Osteoblast (primary cell): ENCODE measurements at places on chromosomes 11 and 22.
A peak's percentile ranks its signal among the peaks of the same experiment; 100 is the strongest.

DNA sequence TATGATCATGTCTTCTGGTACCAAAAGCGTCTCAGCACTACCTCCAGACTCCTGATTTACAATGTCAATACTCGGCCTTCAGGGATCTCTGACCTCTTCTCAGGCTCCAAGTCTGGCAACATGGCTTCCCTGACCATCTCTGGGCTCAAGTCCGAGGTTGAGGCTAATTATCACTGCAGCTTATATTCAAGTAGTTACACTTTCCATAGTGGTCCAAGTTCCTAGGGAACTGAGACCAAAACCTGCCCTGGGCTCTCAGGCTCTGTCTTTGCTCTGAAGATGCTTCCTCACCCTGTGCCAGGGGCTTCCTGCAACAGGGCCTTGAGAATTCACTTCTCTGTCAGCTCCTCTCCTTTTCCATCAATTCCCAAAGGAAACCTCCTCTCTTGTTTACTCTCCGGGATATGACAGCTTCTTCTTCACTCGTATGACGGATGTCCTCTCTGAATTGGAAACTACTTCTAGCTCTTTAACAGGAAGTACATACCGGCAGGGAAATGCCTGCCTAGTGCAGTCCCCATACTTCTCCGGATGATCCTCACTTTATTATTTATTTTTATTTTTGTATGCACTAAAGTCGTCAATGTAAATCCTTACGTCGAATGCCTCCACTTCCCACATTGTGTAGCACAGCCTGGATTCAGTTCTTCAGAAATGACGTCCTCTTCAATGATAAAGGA is 29.6 kb upstream of the PRAME start:
- H3K27ac ChIP-seq = no peak overlapping the region
- H3K4me1 ChIP-seq = no peaks in the 10 kb centered on the region
- DNase-seq = no peak
- H3K27me3 ChIP-seq = peaks cover 12% of the 10 kb centered on the region
- no peak overlapping the region for H3K4me3 ChIP-seq

GRCh38 chr22:30923168-30923900 is 45.2 kb downstream of the MORC2 start:
- H3K4me3 ChIP-seq = no peak overlapping the region
- peaks cover 10% of the 10 kb centered on the region for H3K4me1 ChIP-seq
- H3K27ac ChIP-seq = no peak overlapping the region
- DNase-seq = no peak
- peaks cover 28% of the 10 kb centered on the region for H3K36me3 ChIP-seq
- H3K27me3 ChIP-seq = no peaks in the 10 kb centered on the region

DNA sequence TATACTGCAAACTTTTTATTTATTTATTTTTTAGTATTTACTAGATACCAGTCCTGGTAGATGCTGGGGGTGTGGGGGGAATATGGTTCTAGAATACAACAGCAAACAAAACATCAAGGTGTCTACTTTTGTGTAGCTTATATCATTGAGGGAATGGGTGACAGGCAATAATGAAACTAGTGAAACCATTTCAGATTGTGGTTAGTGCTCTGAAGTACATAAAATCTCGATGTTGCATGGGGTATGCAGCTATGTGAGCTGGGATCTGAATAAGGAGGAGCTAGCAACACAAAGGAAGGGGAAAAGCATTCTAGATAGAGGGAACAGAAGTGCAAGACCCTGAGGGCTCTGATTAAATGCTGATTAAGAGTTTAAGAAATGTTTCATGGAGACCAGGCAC is 103.5 kb downstream of the WT1 start:
- no peaks in the 10 kb centered on the region for H3K36me3 ChIP-seq
- no peak overlapping the region for H3K27ac ChIP-seq
- peaks cover 6% of the 10 kb centered on the region for H3K4me1 ChIP-seq
- H3K27me3 ChIP-seq = peaks cover 9% of the 10 kb centered on the region
- no peak overlapping the region for H3K4me3 ChIP-seq
- DNase-seq = no peak

GRCh38 chr11:19931141-19931770 is 218.6 kb downstream of the NAV2 start:
- peaks cover 54% of the 10 kb centered on the region for H3K4me1 ChIP-seq
- peaks cover 7% of the 10 kb centered on the region for H3K36me3 ChIP-seq
- peak overlapping the region; percentile 54 for H3K4me3 ChIP-seq
- DNase-seq = no peak
- no peaks in the 10 kb centered on the region for H3K27me3 ChIP-seq
- peak overlapping the region; percentile 85 for H3K27ac ChIP-seq

- H3K27ac ChIP-seq = no peak overlapping the region
- no peak overlapping the region for H3K4me3 ChIP-seq
Measured at GRCh38 chr22:20843501-20843900, 15.1 kb downstream of the PI4KA start.

DNA sequence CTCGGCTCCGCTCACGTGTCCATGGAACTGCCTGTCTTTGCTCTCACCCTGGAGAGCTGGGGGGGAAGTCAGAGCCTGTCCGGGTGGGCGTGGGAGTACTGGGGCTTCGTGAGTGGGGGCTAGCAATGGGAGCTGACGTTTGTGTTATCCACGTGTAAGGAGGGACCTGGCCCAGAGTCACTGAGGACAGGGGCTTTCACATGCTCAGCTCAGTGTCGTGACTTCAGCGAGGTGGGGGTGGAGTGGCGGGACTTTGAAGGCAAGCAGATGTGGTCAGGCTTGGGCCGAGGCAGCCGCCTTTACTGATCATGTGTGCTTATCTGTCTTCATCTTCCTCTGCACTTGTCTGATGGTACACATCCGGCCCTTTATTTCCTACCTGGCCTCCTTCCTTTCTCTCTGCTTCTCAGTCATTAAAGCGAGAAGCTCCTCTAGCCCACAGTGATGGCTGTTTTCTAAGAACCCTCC is 113.1 kb upstream of the NNMT start:
- no peak for DNase-seq
- H3K4me3 ChIP-seq = no peak overlapping the region
- H3K27me3 ChIP-seq = peaks cover 31% of the 10 kb centered on the region
- no peaks in the 10 kb centered on the region for H3K4me1 ChIP-seq
- H3K27ac ChIP-seq = no peak overlapping the region
- H3K36me3 ChIP-seq = no peaks in the 10 kb centered on the region

GRCh38 chr11:7639643-7640025 is 33.7 kb downstream of the CYB5R2 start:
- no peak for DNase-seq
- peaks cover 3% of the 10 kb centered on the region for H3K4me1 ChIP-seq
- H3K36me3 ChIP-seq = peaks cover 3% of the 10 kb centered on the region
- no peaks in the 10 kb centered on the region for H3K27me3 ChIP-seq
- H3K27ac ChIP-seq = no peak overlapping the region
